ENCODE measurements at places on chromosomes 7 and 10. TPM values are rescaled to one million over a fixed set of nuclear protein-coding genes. Genes with fewer than 3 reads are reported as not detected.

DNA sequence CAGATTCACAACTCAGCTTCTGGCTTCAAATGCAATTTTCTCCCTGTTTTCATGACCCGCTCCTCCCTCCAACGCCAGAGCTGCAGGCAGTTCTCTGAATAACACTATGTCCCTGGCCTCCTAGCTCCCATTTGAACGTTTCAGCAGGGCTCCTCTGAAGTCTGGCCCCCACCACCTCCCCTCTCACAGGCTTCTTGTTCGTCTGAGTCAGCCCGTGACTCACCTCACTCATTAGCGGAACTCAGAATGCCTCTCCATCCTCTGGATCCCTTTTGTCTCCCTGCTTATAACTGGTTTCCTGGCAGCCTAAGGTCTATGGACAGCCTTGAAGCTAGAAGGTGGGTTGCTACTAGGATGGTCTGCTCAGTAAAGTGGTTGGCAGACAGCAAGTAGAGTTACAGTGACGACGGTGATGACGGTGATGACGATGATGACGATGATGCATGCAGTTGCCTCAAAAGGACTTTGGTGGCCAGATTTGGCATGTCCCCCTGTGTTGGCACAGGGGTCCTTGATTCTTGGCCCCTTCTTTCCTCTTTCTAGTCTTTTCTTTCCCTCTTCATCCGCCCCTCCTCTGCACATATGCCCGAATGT lies 83.3 kb upstream of the MKLN1 start:
- peak; percentile 95 for DNase-seq

- peak; percentile 85 for DNase-seq
Observed at GRCh38 chr7:27606270-27607209, 56.1 kb downstream of the HIBADH start.

DNA sequence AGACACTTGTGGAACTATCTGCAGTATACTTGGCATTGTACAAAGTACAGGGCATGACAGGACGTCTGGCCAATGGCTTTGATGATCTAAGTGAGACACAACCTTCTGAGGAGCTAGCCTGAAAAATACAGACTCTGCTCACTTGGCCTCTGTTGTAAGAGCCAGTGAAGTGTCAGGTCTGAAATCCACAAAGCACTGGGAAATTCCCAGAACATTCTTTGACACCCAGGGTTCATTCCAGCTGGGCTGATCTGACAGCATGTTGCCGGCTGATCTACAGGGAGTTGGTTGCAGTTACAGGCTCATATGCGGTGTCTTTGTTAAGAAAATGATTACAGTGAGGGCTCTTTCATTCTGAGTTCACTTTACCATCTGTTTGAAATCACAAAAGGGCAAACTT lies 354.6 kb downstream of the PHF14 start:
- peak; percentile 38 for DNase-seq

DNA sequence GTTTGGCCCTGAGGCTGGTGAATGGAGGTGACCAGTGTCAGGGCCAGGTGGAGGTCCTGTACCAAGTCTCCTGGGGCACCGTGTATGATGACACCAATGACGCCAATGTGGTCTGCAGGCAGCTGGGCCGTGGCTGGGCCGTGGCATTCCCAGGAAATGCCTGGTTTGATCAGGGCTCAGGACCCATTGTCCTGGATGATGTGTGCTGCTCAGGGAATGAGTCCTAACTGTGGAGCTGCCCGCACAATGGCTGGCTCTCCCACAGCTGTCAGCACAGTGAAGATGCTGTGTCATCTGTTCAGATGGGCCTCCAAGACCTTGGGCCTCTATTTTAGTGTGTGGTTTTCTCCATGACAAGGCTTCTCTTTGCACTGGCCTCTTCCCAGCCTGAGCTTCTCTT lies 64.0 kb downstream of the DMBT1 start:
- no peak for DNase-seq

SBDS gene
- 140 TPM for total RNA-seq

DNA sequence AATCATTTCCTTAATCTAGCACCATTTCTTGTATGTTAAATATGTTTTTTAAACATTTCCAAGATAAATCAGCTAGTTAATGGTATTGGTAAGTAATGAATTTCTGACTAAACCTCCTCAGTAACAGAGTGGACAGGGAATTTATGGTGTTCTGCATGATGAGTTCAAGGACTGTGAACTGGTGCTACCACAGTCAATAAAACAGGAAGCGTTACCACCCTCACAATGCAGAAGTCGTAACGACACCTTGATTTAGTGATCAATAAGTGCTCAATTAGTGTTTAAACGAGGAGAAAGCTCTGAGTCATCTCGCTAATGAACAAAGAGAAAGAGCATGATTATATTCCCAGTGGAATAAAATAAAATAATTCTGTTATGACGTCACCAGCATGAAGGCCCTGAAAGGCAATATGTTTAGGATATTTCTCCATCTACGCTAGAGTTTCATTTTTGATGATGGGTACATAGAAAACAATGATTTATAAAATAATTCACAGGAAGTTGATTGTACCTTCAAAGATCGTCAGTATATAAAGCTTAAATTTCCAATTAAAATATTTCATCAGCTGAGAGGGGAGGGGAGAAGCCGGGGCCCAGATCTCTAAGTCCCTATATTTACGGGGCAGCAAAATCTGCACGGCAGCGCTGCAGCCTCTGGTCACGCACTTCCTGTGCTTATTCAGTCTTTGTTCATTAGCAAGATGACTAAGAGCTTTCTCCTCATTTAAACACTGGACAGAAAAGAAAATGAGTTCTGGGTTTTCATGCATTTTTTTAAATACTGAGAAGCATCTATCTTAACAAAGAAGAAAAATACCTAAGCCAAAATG lies 400.5 kb downstream of the PTPRN2 start:
- peak; percentile 51 for DNase-seq

DNA sequence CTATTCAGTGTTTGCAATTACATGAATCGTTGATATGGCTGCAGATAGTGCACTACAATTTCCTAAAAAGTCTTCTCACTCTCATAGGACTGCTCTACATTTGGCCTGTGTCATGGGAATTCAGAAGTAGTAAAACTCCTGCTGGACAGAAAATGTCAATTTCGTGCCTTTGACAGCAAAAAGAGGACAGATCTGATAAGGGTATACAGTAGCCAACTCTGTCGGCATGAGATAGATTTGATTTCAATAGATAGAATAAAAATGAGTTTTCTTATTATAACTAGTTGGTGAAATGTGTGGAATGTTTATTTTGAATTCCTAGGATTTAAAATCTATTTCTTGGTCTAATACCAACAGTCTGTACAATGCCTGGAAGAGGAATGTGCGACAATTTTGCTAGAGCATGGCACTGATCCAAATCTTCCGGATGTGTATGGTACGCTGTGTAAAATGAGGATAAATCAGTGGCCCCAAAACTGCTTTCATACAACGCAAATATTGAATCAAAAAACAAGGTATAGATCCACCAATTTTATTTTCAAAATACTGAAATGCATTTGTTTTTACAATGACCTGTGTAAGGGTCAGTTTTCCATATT lies 133.5 kb upstream of the CDK13 start:
- DNase-seq, result no peak

- no peak for DNase-seq
Observed at GRCh38 chr7:96596120-96596826, 113.4 kb downstream of the SEM1 start.

DNA sequence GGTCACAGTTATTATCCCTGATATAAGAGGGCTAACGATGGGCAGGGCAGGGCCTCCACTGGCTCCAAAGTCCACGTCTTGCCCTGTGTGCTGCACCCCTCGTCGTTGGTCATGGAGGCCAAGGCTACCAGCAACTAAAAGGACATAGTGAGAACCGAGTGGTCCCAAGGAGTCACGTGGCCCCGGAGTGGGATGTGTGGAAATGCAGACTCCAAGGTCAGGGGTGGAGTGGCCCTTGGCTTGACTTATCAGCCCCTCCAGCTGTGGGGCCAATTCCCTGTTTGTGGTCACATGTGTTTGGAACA lies 30.7 kb downstream of the BTBD16 start:
- DNase-seq, result no peak

OR6B1 gene
- total RNA-seq, result not detected

DNA sequence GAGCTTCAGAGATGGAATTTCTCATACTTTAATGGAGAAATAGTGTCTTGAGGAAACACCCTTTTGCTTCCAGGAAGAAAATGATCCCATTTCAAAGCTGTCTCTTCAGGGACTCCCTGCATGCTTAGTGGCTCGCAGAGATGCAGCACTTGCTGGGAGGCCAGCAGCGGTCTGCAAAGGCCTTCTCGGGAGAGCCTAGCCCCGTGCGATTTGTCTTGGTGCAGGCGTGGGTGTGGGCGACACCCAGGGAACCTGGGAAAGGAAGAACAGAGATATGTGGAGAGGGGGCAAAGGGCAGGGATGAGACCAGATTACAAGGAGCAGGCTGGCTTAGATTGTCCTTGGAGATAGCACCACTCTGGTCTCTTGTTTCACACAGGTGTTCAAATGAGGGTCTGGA lies 352.3 kb upstream of the PODXL start:
- no peak for DNase-seq

ACTR3C gene
- 0.25 TPM for total RNA-seq

DNA sequence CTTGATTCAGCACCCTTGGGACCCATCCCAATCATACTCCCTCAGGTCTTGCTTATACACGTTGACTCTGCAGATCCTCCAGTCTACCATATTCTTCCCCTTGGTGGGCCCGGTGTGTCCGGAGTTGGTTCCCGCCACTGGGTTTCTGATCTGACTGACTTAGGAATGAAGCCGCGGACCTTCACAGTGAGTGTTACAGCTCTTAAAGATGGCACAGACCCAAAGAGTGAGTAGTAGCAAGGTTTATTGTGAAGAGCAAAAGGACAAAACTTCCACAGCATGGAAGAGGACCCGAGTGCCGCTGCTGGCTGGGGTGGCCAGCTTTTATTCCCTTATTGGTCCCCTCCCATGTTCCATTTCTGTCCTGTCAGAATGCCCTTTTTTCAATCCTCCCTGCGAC lies 5.9 kb upstream of the GDF10 start:
- DNase-seq, result no peak

GRCh38 chr10:44192435-44192834 lies 192.5 kb downstream of the CXCL12 start:
- DNase-seq, result no peak

DNA sequence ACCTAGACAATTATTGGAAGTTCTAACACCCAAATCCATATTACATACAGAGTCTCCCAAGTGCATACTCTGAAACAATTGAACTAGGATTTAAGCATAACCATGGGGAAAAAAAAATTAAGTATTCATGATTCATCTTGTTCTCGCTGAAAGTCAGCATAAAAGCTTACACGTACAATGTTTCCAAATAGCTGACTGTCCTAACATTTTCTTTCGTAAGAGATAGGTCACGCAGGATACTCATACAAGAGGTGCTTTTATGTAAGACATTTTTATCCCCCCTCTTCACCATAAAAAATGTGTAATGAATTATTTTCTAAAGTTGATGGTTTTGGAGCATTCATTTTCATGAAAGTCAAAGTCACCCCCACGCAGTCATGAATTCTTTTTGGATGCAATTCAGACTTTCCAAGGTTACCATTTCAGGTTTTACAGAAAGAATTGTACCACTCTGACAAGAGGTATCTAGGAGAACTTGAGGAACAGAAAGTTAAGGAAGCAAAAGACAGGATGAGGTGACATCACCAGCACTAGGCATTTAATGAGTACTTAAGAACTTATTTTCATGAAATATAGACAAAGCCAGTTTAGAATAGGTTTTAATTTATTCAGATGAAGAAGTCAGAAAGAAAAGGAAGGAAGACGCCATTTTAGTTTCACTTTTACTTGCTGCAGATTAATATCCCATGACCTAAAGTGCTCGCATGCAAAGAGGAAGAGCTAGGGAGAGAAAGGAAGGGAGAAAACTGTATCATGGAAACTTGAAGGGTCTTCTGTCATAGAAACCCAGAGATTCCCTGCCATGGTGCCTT lies 55.8 kb downstream of the TMEM26 start:
- peak; percentile 69 for DNase-seq
